ENCODE measurements at places on chromosomes 13 and 19. TPM values are rescaled to one million over a fixed set of nuclear protein-coding genes. Genes with fewer than 3 reads are reported as not detected.

DNA sequence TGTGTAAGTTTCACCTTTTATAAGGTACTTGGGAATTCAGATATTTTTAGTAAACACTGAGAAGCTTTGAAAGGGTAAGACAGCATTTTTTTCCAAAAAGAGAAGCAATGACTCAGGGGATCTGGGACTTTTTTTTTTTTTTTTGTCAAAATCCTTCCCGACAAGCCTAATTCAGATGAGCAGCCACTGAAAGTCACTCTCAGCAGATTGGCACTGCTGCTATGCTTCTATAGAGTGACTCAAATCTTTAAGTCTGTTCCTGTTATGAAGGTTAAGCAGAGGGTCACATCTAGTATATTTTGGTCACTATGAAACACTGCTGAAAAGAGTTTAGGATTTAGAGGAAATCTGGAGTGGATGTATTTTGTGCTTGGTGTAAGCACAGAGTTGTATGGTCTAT lies 571.1 kb downstream of the MYO16 start:
- no peak for DNase-seq

- no peak for DNase-seq
Measured at GRCh38 chr19:45705115-45705514, 12.6 kb downstream of the QPCTL start.

DNA sequence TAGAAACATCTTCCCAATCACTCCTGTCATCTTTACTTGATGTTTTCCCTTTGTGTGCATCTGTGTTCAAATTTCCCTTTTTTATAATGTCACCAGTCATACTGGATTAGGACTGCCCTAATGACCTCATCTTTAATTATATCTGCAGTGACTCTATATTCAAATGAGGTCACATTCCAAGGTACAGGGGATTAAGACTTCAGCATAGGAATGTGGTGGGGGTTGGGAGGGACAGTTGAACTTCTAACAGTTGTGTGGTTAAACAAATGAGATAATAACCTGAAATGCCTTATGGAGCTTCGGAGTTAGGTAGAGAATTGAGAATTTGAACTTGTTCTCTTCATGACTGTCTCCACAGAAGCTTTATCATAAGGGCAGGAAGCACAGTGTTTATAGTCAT lies 23.0 kb downstream of the PAN3 start:
- DNase-seq = no peak

The LYPD4 gene
- polyA plus RNA-seq = not detected

The RPL28 gene
- polyA plus RNA-seq = 973 TPM

GRCh38 chr13:110503979-110504499 lies 57.5 kb downstream of the RAB20 start:
- no peak for DNase-seq

DNA sequence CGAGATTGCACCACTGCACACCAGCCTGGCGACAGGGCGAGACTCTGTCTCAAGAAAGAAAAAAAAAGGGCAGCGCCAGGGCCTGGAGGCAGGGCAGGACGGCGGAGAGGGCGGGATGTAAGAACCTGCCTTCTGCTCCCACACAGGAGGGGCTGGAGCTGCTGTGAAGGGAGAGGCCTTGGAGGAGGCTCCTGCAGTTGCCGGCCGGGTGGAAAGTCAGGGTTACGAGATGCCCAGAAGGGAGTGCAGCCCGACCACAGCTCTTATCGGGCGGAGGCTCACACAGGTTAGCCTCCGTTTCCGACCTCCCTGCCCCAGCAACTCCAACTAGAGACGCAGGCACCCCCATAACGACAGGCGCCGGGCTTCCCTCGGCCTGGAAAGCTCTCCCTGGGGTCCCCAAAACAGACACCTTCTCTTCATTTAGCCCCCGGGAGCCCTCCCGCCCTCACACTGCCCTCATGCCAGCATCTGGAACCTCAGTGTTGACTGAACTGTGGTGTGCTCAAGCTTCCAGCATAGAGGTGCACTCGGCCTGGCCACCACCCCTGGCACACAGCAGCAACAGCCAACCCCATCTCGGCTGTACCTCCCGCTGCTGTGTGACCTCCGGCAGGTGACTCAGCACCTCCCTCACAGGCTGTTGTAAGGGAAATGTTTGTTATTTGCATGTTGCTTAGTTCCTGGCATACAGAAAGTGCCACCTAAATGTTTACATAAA lies 1.4 kb downstream of the PLPP2 start:
- no peak for DNase-seq

DNA sequence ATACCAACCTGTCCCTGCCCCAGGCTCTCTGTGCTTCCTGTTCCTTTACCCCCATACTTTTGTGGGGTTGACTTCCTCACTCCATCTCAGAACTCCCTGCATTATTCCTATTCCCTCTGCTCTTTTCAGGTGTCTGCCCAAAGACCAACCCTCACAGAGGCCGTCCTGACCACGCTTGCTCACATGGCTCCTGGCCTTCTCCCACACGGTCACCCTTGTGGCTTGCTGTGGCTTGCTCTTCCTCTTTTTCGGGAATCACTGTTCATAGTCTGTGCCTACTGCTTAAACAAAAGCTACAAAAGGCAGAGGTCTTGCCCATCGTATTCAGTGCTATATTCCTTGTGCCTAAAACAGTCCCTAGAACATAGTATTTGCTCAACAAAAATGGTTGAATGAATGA lies 25.2 kb upstream of the ARGLU1 start:
- no peak for DNase-seq

- DNase-seq = no peak
Measured at GRCh38 chr19:3710265-3710812, 2.2 kb downstream of the TJP3 start.

DNA sequence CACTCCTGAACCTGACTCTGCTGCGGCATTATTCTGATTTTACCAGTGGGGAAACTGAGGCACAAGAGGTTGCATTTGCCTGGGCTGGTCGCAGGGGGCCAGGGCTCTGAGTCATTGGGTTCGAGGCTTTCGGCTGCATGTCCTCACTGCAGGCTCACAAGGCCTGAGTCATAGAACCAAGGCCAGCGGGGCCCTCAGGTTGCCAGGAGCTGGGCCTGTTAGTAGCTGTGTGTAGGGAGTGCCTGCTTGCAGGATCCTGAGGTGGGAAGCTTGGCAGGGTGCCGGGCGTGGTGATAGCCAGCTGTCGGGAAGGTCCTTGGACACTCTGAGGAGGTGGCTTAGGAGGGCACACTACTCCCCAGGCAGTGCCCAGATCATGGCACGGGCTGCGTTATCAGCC lies 21.6 kb upstream of the F2RL3 start:
- no peak for DNase-seq

DNA sequence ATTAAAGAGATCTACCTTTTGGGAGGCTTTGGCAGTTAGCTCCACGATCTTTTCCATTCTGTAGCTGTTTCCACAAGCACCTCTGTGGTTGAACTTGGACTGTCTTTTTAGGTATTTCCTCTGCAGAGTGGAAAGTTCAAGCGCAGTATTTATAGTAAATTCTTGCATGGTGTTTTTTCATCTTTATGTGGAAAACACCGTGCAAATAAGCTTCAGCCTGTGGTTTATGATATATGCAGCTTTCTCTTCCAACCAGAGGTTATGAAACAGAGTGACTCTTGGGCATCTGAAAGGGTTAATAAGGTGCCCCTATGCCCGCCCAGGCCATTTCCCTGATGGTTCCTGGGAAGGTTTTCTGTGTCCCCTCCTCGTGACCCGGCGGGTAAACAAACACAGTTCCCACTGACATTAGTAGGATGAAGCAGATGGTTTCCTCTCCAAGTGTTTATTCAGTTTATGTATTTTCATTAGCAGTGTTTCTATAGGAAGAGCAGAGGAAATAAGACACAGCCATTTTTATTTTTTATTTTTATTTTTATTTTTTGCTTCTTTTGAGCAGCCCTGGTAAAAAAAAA lies 39.7 kb upstream of the RNF113B start:
- no peak for DNase-seq

DNA sequence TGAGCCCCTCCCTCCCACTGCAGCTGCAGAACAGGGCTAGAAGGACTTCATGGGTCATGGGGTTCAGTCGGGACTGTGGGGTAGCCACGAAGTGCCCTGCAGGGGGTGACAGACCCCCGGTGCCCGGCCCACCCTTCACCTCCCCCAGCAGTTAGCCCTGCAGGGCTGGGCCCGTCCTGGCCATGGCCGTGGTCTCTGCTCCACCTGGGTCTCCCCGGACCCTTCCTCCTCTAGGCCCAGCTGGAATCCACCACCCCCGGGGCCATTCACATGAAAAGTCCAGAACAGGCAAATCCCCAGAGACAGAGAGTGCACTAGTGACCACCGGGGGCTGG lies 17.3 kb downstream of the MKNK2 start:
- DNase-seq = no peak

- no peak for DNase-seq
Measured at GRCh38 chr13:29578300-29579085, 17.0 kb downstream of the SLC7A1 start.

The ZNF584 gene
- polyA plus RNA-seq = 12.3 TPM

The AZU1 gene
- polyA plus RNA-seq = 3.6 TPM

The CEACAM8 gene
- 0.22 TPM for polyA plus RNA-seq

GRCh38 chr13:30303269-30303668 lies 4.1 kb downstream of the KATNAL1 start:
- no peak for DNase-seq

The CPB2 gene
- polyA plus RNA-seq = 0.21 TPM

DNA sequence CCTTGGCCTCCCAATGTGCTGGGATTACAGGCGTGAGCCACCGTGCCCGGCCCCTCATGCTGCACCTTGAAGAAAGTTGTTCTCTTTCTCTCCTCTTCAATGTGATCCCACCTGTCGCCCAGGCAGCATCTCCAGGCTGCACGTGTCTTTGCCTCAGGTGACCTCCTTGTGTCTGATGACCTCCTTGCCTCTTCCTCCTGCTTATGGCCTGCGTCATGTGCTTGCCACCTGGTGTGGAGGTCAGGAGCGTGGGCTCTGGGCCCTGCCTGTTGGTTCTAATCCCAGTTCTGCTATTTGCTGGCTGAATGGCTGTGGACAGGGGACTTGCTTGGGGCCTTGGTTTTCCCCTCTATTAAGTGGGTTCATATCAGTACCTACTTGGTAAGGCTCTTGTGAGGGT lies 6.3 kb downstream of the BICRA start:
- DNase-seq = no peak

DNA sequence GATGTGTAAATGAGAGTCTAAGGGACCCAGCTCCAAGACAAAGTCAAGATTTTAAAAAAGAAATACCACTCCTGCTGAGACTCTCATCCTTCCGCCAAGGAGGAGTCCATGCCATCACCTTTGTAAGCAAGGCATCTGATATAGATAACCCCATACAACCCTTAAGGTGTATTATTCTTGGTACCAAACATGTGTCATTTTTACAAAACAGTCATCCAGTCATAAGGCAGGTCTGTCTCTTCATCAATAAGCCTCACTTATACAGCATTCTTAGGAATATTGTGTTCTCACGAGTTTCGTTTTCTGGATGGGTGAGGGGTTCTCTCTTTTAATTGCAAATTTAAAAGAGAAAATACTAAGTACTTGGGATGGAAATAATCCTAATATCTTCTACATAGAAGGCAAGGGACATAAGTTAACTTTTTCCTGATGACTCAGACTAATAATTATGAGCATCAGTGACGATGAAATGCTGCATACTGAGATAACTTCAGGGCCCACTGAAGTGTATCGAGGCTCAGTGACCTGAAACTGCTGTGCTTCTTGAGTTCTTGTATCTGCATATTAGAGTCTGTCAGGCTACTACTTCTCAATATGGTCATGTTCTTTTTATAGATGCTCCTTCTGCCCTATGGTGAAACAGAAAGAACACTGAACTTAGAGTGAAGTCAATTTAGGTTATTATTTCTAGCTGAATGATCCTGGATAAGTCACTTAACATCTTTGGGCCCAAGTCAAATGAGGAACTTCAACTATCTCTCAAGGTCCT lies 166.6 kb downstream of the KLF12 start:
- DNase-seq = no peak

The ZNF44 gene
- 58.2 TPM for polyA plus RNA-seq

The PALM gene
- 69.8 TPM for polyA plus RNA-seq

DNA sequence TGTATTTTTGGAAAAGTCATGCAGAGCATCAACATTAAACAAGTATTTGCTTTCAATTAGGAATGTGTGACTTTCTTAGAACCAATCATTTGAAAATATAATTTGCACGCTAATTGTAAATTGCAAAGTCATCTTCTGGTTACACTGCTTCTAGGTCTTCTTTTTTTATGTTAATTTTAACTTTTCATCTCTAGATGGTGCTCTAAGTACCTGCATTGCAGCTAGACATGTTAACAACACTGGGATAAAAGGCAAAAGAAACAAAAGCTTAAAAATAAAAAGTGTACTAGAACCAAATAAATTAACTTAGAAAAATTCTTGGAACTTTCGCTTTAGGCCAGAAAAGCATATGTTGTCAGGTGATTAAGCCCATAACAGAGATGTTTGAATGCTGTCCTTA lies 2758.2 kb downstream of the PCDH9 start:
- DNase-seq = no peak
